ENCODE measurements at places on chromosomes 6 and 20. TPM values are rescaled to one million over a fixed set of nuclear protein-coding genes. Genes with fewer than 3 reads are reported as not detected.

DNA sequence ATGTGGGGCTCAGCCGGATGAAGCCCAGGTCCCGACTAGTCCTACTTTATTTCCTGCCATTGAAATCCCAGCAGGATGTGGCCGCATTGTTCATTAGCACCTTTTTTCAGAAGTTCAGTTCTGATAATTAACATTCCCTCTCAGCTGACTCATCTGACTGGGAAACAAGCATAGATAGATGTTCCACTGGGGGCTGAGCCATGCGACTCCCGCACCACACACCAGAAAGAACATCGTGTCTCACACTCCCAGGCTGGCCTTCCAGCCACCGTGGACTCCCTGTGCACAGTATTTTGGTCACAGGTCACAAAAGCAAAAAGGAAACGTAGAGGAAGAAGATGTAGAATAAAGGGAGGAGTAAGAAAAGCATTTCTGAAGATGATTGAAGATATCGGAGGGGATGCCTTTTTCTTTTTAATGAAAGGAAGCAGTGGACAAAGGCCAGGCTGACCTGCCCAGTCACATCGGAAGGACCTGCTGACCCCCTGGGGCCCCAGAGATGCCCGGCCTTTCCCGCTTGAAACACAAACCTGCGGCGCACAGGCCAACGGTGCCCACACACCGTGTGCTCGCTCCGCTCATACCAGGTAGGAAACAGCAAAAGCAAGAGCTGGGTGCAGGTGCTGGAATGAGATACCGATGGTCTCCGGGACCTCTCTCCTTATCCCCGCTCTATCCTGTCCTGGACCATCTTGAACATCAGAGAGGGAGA, 11.8 kb downstream of the RPS6KA2 start:
- DNase-seq, result no peak

DNA sequence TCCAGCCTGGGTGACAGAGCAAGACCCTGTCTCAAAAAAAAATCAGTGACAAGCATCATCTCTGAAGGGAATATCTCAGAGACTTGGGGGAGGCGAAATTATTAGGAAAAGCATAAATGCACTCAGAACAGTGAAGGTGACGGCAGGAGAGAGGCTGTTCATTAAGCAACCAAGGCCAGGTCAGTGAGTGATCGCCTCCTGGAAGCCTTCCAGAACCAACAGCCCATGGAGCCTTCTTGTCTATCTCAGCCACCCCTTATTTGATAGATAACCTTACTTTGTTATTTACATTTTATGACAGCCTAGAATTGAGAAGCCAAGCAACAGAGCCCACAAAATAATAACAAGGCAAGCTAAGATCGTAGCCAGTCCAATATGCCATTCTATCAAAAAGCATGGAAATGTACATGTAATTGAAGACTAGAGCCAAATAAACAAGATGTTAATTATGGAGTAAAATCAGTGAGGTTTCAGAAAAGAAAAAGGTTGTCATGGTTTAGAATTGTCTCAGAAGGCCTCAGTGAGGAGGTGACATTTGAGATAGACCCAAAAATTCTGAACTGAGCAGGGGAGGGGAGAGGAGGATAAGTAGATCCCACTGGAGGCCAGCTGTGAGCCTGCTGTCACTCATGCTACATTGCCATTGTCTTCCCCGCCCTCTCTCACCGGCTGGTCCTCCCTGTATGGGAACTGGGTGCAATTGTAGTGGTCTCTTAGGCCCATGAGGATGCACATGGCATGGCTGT, 17.8 kb downstream of the BNIP5 start:
- DNase-seq, result no peak

GRCh38 chr6:23170049-23170448, 600.7 kb downstream of the HDGFL1 start:
- DNase-seq, result no peak

DNA sequence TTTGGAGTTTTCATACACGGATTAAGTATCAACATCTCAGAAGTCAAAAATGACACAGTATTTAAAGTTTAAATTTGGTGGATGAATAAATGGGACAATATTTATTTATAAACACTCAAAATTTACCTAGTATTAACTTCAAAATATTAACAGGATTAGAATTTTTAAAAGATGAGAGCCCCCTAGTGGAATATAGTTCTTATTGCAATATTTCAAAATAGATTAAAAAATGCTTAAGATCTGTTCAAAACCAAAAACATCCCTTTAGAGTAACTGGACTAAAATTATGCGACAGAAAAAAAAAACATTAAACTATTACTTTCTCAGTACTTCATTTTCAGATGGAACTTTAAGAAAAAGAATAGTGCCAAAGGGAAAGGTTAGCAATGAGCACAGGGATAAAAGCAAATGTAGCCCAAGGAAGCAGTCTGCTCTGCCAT, 56.6 kb downstream of the SNX14 start:
- peak; percentile 5 for DNase-seq

DNA sequence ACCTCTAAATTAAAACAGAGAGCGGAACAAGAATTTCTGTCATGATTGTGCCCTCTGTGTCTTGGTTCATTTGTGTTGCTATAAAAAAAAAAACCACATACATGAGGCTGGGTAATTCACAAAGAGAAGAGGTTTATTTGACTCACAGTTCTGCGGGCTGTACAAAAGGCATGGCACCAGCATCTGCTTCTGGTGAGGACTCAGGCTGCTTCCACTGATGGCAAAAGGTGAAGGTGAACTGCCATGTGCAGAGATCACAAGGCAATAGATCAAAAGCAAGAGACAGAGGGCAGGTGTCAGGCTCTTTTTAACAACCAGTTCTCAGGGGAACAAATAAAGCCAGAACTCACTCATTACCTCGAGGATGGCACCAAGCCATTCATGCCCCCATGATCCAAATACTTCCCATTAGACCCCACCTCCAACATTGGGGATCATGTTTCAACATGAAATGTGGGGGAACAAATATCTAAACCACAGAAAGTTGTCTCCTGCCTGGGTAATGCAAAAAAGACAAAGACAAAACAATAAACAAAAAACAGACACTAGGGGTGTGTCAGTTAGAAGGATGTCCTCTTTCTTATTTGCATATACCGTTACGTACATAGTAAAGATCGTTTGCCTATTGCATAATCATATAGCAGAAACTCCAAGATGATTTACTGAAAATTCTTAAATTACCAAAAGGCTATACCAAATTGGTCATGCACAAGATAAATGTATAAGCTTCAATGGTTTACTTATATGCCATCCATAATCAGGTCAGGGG, 17.0 kb downstream of the SERPINB9 start:
- DNase-seq, result no peak

DNA sequence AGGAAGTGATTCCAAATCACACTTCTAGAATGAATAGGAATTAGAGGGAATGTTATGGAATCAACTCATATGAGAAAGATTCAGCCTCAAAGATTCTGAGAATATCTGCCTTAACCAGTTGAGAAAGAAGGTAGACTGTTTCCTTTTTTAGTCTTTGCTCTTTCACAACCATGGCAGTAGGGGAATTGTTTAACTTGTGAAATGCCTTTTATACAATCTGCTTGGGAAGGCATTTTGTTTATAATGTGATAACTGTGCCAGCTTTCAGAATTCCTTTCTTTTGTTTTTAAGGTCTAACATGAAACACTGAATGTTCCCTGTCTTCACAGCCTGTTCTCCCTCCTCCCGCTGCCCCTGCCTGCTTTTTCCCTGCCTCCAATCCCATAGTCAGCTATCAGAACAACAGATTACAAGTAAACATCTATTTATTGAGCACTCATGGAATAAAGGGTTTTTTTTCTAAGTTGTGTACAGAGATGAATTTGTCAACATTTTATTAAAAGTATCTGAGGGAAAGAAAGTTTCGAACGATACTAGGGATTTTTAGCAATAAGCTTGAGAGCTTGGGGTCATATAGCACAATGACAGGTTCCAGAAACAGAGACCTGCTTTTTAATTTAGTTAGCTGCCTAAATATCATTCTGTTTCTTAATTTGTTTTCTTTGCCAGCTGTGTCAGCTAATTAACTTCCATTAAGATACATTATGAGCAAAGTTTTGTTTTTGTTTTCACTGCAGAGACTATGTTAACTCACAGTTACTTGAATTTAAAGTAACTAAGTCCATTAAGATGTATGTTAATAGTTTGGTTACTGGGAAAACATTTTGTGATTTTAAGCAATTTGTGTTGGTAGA, 28.3 kb upstream of the FBXO30 start:
- no peak for DNase-seq

DNA sequence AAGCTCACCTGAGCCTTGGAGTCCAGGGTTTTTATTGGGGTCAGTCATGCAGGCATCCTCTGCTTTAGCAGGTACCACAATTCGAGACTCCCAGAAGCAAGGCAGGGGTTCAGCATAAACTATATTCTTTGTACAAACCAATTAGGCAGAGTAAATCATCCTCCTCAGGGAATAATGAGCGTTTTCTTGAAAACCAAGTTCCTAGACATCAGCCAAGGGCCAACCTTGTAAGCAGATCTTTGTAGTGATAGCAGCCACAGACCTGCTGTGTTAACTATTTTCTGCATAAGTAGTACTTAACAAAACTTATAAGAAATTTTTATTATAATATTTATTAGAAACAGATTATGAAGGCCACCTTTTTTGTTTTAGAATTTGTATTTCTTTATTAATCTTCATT, 74.7 kb downstream of the STXBP5 start:
- DNase-seq, result no peak

DNA sequence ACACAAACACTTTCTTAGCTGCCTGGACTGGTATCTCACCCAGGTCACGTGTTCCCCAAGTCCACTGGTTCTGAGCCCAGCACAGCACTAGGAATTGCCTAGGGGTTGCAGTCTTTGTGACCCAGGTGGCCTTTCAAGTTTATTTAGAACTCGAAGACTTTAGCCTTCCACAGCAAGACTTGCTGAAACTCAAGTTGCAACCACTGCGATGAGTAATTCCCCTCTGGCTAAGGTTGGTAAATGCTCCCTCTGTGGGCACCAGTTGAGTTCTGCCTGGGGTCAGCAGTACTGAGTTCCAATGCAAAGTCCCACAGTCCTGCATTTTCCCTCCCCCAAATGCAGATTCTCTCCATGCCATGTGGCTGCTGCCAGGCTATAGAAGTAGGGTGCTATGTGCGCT, 77.6 kb upstream of the MOCS1 start:
- DNase-seq, result no peak

GRCh38 chr6:116366740-116367275, 3.9 kb upstream of the DSE start:
- no peak for DNase-seq

DNA sequence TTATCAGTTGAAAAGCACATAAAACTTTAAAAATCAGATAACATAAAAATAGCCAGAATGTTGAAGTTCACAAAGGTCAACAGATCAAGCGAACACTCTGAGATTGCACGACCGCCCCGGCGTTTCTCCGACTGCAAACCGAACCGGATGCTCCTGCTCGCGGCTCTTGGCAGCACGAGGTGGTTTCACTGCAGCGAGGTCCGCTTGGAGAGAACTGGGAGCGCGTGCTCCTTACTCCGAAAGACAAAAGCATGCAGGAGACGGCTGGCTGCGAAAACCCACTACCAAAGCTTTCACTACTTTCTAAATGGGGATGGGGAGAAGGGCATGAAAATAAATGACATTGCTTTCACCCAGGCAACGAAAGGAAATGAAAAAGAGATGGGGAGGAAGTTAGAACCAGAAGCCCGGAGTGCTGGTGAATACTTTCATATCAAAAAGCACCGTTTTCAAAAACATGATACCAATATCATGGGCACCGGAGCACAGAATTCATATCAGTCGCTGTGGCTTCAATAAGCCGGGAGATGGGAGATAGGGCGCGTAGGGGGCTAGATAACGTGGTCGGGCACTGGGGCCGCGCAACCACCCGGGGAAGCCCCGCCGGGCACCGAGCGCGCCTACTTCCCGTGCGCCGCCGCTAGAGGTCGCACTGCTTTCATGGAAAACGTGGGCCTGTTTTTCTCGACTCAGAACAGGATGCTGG, 8.3 kb upstream of the ANKRD60 start:
- DNase-seq, result peak; percentile 90

DNA sequence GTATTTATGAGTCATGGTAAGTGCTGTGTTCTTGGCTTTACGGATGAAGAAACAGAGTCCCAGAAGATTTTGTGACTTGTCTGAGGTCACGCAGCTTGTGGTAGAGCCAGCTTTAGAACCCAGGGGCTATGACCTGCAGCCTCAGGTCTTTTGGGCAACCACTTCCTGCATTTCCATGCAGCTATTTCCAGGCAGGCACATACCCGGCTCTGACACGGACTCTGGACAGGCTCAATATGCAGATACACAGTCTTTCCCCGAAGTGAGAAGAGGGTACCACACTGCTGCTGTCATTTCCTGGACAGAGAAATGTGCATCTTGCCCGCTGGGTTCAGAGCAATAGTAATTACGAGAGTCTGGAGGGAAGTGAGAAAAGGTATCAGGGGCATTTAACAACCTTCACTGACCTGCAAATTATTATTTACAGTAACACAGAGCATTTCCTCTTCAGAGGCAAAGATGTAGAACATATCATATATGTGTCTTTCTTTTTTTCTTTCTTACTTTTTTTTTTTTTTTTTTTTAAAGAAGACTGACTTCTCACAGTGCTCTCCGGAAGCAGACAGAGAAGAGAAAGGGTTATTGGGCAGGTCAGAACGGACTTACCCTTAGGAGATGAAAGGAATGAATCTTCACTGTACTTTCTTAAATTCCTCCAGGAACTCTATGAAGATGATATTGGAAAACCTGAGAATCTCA, 185.1 kb downstream of the CLIC5 start:
- no peak for DNase-seq

DNA sequence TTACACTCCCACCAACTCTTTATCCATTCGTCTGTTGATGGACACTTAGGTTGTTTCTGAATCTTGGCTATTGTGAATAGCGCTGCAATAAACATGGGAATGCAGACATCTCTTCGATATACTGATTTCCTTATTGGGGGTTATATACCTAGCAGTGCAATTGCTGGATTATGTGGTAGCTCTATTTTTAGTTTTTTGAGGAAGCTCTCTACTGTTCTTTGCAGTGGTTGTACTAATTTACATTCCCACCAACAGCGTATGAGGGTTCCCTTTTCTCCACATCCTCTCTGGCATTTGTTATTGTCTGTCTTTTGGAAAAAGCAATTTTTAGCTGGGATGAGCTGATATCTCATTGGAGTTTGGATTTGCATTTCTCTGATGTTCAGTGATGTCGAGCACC, 4.6 kb upstream of the PFDN4 start:
- DNase-seq, result no peak

The EPPIN gene
- not detected for polyA plus RNA-seq

The VSTM2L gene
- polyA plus RNA-seq, result 2.1 TPM

The SLC32A1 gene
- polyA plus RNA-seq, result not detected

All from muscle of back (tissue), 13 donors.